ENCODE measurements at places on chromosomes 16 and 17.

DNA sequence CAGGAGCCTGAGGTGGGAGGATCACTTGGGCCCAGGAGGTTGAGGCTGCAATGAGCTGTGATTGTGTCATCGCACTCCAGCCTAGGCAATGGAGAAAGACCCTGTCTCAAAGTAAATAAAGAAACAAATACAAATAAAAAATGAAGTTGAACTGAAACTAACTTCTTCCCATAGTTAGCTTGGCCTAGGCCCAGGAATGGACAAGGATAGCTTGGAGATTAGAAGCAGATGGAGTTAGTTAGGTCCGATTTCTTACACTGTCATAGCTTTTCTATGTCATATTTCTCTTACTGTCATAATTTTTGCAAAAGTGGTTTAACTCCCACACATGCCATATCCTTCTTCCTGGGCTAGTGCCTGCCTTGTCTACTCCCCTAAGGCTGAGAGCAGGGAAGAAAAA is 154.7 kb upstream of the CACNG3 start:
- DNase-seq = no peak

DNA sequence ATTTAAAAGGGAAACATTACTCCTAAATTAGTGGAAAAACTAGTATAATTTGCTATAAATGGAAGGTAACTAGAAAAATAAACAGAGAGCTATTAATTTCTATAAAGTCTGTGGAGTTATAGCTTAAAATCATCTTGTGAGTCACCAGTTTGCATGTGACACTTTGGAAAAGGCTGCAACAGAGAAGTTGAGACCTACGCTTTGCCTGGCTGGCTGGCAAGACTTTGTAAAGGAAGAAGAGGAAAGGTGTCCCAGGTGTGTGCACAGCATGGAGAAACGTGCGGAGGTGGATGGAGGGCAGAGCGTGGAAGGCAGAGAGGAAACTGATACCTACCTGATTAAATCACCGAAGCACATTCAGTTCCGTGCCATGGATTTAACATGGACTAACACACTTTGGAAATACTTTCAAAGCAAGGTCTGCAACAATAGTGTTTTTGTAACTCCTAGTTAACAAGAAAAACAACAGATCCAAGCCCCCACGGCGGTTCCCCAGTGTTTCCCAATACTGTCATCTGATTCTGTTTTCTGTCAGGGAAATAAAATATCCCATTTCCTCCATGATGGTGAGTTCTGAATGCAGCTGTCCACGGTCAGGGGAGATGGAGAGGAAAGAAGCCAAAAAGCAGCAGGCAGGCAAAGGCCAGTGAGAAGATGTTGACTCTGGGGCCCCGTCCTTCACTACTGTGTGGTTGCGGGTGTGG is 134.8 kb downstream of the XYLT1 start:
- no peak for DNase-seq

DNA sequence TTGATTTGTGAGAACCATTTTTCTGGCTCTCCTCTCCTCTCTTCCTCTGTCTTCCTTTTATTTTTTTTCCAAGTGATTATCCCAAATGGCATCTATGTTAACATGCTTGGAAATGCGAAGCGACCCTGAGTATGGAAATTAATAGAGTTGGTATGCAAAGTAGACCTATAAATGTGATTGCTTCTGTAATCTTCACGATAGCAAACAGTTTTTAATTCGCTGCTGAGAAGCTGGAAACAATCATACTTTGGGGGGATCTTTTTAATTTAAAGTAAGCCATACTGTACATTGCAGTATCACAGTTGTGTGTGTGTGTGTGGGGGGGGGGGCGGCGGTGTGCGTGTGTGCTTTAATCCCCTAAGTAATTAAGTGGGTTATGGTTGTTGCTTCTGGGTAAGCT is 233.3 kb downstream of the CDH13 start:
- no peak for DNase-seq

DNA sequence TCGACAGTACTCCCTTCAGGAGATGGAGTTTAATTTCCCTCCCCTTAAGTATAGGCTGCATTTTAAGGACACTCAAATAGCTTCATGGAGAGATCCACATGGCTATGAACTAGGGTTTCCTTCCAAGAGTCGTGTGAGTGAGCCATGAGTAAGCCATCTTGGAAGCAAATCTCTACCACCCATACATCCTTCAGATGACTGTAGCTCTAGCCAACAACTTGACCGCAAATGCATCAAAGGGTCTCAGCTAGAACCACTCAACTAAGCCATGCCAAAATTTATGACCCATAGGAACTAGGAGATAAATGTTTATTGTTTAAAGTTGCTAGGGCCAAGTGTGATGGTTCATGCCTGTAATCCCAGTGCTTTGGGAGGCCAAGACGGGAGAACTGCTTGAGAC is 43.4 kb downstream of the METTL16 start:
- DNase-seq = no peak

DNA sequence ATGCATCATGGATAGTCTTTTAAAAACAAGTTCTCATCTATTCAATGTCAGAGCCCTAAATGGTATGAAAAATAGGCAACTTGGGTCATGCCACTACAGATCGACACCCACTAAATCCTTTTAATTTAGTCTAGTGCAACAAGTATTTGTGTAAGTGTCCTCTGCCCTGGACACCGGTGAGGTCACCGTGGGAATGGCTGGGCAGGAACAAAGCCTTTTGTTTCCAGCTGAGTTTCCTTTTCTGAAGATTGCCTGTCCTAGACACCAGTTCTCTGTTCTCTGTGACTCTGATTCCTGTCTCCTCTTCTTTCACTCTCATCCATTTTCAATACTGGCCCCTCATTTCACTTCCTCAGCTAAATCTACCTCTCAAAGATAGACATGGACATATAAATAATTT is 446.5 kb downstream of the MAF start:
- DNase-seq = no peak

- no peak for DNase-seq
Observed at GRCh38 chr17:77716289-77716926, 242.1 kb upstream of the TNRC6C start.

DNA sequence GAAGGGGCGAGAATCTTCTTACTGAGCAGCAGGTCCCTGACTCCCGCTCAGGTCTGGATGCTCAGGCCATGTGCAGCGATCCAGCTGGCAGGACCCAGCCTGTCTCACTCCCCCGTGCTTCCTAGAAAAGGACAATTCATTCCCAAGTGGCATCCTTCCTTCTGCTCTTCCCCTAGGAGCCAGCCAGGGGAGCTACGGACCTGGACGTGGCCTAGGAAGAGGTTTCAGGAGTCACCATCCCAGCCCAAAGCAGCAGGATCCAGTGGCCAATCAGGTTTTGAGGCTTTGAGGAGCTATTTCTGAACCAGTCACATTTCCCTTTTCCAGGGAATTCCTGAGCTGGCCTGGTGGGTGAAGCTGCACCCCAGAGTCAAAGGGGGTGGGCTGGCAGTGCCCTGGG is 7.8 kb upstream of the CD79B start:
- DNase-seq = no peak

GRCh38 chr17:53796642-53797041 is 26.1 kb upstream of the KIF2B start:
- DNase-seq = no peak

DNA sequence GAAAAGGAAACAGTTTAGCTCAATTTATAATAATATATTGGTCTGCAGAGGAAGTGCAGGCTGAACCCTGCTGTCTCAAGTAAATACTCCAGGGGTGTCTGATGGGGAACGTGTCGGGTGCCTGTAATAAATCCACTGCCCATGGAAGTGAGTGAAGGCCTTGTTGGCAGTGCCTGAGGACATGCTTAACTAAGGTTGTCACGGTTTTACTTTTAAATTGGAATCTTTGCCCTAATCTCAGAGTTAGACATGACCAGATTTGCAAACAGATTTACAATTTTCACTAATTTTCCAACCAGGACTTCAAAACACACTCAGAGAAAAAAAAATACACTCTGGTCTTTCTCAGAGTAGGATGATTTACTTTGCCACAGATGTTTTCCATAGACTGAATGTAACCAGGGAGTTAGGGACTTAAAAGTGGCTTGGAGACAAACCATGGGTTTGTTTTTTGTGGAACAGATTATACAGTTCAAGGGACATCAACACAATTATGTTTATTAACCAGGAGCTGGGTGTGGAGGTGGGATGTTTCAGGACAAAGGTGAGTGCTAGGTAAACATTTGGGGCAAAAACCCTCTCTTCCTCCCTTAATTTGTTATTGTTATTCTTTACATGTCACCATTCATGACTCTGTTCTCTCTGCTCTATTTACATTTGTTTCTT is 144.5 kb downstream of the FTO start:
- no peak for DNase-seq

DNA sequence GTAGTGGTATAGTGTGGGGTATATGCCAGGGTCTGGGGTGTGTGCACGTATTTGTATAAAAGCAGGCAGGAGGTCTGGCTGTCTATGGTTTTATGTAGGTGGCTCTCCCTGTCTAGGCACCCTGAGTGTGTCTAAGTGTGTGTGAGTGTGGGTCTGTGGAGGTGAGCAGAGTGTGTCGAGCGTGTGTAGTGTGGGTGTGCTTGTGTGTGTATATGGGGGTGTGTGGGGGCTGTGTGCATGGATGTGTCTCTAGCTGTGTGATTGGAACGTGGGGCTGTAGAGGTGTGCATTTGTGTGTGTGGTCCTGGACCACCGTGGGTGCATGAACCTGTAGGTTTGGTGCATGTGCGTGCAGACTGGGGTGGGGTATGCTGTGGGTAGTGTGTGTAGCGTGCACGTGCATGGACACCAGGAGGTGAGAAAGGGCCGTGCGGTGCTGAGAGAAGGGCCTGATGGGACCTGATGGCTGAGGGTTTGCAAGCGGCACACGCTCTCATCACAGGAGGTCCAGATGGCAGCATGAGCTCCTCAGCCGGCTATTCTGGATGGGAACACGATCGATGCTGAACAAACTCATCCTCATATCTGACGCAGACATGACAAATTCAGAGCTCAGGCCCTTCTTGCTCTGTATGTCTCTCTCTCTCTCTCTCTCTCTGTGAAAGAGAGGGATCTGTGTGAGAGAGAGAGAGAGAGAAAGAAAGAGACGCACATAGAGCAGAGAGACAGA is 27.7 kb downstream of the SPACA3 start:
- no peak for DNase-seq

GRCh38 chr16:89345642-89346150 is 128.2 kb downstream of the ZNF778 start:
- DNase-seq = no peak

- DNase-seq = no peak
Observed at GRCh38 chr16:87581857-87582215, 20.5 kb upstream of the JPH3 start.

DNA sequence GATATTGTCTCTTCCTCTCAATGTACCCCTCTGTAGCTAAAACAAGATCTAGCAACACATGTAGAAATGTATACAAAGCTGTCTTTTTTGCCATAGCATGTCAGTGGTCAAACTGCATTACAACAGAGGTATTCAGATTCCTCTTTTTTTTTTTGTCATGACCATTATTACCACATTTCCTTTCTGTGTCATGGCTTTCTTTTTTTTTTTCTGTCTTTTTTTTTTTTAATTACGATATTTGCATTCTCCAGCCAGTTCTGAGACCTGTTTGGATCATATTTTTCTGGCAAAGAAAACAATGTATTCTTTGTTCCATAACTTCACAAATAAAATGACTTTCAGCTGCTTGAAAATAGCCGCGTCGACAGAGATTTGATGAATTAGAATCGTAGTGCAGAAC is 27.4 kb upstream of the CAPNS2 start:
- DNase-seq = no peak

GRCh38 chr17:78057113-78057740 is 71.3 kb downstream of the TMC6 start:
- DNase-seq = no peak

GRCh38 chr16:67050796-67051195 is 21.8 kb downstream of the CBFB start:
- DNase-seq = no peak

DNA sequence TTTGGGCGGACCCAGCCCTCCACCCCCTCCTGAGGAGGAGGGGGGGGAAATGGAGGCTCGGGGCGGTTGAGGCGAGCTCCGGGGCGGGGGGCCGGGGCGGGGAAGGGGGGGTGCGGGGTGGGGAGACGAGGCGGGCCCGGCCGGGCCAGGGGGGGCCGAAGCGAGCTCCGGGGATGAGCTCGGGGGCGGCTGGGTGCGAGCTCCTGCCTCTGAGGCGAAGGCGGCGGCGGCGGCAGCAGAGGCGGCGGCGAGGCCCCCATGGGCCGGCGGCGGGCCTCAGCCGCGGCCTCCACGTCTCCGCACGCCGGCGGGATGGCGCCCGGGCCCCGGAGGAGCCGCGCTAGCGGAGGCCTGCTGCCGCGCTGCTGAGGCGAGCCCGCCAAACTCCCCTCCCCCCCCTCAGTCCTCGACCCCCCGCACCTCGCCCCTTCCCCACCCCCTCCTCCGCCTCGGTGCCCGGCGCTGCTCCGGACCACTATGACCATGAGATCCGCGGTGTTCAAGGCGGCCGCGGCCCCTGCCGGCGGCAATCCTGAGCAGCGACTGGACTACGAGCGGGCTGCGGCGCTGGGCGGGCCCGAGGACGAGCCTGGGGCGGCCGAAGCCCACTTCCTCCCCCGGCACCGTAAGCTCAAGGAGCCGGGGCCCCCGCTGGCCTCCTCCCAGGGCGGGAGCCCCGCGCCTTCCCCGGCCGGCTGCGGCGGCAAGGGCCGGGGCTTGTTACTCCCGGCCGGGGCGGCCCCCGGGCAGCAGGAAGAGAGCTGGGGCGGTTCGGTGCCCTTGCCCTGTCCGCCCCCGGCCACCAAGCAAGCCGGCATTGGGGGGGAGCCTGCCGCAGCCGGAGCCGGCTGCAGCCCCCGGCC is 596 bp downstream of the MSL1 start:
- peak; percentile 53 for DNase-seq

GRCh38 chr16:88516601-88517061 is 53.6 kb upstream of the ZC3H18 start:
- no peak for DNase-seq

GRCh38 chr17:13785981-13786598 is 184.4 kb upstream of the HS3ST3A1 start:
- DNase-seq = no peak

- DNase-seq = no peak
Observed at GRCh38 chr16:69860233-69861231, 90.6 kb upstream of the CLEC18A start.

DNA sequence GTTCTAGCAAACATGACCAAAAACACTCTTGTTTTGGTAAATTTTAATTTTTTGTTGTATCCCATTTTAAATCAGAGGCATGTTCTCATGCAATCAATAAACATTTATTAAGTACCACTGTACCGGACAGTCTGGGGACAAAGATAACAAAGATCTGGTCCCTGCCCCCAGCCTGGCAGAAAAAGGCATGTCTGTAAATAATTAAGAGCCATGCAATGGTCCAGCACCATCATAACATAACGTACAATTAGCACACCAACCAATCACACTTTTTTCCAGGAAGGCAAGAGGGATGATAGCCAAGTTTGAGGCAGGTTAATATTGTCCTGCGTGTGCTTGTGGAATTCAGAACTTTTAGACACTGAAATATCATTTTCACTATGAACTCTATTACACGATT is 3.5 kb downstream of the KCNJ16 start:
- DNase-seq = no peak
